Activated CD4-positive, alpha-beta memory T cell treated with anti-CD3 and anti-CD28 coated beads, Interleukin-2, amount 10 ng/mL, durations not matched to agents 7 days and 5 days (primary cell): ENCODE measurements at places on chromosomes 3 and 15. TPM values are rescaled to one million over a fixed set of nuclear protein-coding genes. Genes with fewer than 3 reads are reported as not detected.

Gene TM4SF1
- not detected for total RNA-seq

Gene ARNT2
- total RNA-seq: not detected

Gene LYZL4
- total RNA-seq: not detected

Gene MUSTN1
- total RNA-seq: 3.3 TPM

Gene IL12A
- 0.55 TPM for total RNA-seq
